ENCODE measurements at places on chromosomes 6 and 20.

GRCh38 chr6:169646906-169647567 is 54.8 kb downstream of the WDR27 start:
- DNase-seq, result no peak

- DNase-seq, result no peak
Observed at GRCh38 chr20:18585134-18585533, 2.7 kb upstream of the DTD1 start.

- DNase-seq, result no peak
Observed at GRCh38 chr6:56507517-56507916, 135.2 kb downstream of the DST start.

DNA sequence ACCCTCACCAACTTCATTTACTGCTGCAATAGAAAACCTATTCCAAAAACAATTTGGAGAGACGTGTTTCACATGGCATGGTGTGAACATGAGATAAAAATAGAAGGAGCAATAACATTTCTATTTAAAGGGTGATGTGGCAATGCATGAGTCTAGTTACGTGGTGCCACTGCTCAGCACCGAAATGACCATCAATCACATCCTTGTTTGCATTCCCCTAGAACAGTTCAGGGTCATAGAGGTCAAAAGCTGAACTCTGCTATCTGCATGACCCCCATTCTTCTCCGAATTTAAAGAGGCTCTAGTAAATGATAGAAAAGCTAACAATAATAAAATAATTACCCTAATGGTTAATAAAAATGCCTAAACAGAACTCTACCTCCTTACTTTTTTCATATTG is 29.5 kb downstream of the ROS1 start:
- DNase-seq, result no peak

All from NCI-H1694 treated with DMSO at 0.1 percent for 48 hours (cell line).